ENCODE measurements at places on chromosomes 3 and 15.

DNA sequence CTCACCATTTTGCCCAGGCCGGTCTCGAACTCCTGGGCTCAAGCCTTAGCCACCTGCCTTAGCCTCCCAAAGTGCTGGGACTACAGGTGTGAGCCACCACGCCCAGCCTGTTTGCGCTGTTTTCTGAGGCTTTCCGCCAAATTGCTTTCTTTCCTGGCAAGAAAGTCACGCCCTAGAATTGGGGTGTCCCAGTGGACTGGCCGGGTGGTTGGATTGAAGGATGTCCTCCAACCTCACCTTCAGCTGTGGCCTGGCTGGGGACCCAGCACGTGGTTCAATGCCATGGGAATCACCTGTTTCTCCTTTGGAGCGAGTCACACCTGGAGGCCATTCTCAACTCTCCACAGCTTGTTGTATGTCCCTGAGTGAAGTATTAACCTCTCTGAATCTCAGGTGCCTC is 5.8 kb upstream of the ANKDD1A start:
- DNase-seq, result no peak

DNA sequence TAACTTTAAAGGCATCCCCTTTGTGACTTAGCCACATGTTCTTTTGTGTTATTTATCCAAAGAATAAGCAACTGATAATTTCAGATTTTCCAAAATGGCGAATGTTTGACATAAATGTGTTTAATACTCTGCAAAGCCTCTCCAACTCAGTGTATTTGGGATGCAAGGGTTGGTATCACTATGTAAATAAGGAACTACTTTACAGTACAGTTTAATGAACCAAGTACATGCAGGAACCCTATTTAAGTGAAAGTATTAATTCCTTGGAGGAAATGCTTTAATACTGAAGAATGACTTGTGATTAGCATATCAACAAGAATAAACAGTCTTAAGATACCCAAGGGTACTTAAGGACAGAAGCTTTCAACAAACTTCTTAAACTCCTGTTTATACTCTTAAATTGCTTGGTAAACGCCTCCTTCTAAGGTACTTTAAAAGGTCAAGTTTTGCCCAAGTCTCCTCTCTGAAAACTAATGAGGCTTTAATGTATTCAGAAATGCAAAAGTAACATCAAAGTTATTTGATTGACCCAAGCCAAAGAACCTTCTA is 107.7 kb downstream of the TNIK start:
- no peak for DNase-seq

GRCh38 chr3:95123104-95123503 is 1060.2 kb downstream of the NSUN3 start:
- no peak for DNase-seq

DNA sequence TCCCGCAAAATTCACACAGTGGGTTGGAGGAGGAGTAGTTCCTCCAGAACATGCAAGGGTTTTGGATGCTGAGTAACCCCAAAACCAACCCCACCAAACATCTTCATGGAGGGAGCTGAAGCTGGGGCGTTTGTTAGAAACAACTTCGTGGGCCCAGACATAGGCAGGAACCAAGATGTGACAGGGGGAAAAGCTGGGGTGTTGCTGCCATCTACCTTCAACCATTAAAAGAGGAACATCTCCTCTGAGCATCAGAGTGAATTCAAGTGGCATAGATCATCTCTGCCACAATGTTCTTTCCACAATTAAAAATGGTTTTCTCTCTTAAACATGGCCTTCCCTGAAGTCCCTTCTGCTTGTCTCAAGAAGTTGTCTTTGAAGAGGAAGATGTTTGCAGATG is 20.5 kb downstream of the SIDT1 start:
- no peak for DNase-seq

- DNase-seq, result no peak
These were observed 137.9 kb downstream of the UACA start for GRCh38 chr15:70625438-70625837.

DNA sequence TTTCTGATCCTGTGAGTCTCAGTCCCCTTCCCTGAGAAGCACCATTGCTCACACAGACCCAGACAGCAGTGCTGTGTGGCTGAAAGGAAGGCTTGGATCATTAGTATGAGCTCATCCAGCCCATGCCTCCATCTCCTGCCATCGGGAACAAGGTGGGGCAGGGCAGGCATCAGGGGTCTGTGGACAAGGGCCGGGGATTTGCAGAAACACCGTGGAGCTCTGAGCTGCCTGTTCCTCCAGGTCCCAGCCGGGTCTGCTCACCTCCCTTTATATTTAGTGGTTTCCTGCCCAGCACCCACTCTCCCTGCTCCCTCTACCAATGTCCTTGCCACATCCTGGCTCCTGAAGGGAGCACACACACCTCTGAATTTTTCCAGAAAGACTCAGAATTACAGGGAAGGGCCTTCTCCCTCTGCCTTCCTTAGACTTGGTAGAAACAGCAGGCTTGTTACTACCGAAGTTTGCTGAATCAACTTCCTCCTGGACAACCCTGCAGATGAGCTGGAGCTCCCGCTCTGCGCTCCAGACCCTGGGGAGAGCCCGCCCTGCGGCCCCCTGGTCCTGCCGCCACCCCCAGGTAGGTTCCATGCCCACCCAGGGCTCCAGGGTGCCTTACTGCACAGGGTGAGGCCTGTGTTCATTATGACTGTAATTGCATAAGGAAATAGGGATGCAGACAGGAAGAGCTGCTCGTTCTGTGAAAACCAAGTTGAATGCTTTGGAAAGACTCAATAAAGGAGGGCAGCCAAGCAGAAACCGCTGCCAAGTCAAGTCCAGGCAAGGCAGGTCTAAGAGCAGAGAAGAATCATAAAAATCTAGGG is 128.1 kb downstream of the NSMCE3 start:
- DNase-seq, result no peak
